Kidney (tissue), 22 donors: ENCODE measurements at places on chromosomes 7 and 10. TPM values are rescaled to one million over a fixed set of nuclear protein-coding genes. Genes with fewer than 3 reads are reported as not detected.

- DNase-seq = no peak
These were observed 18.5 kb upstream of the MGMT start for GRCh38 chr10:129448539-129448938.

GRCh38 chr7:21326241-21326640 is 101.6 kb upstream of the SP4 start:
- DNase-seq = no peak

GRCh38 chr10:37681617-37681999 is 175.8 kb downstream of the ZNF248 start:
- DNase-seq = no peak

DNA sequence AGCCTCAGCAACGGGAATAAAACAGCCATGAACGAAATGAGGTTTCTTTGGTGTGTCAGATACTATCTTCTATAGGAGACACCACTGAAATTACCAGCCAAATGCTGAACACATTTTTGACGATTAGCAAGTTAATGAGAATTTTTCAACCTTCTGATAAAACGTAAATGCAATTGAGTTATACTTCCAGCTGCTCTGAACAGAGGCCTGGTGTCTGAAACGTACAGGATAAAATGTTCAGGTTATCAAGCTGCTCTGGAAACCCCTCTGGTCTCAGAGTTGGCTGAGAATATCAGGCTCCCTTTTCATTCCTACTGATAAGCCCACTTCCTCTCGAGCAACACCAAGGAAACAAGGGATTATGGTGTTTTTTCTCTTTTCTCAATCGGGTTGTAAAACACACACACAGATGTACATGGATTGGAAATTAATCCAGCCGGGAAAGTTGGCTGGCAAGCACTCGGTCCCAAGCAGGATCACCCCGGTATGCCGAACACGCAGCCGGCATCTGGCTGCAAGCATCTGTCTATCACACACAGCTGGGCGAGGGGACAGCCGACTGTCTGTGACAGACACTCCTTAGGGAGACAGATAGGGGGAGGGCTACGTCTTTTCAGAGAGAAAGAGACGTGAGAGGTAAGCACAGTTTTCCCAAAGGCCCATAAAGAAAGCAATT is 171.8 kb downstream of the PRKAG2 start:
- no peak for DNase-seq

NXPH1 gene
- polyA plus RNA-seq = not detected
